HCT116 (cell line): ENCODE measurements at places on chromosomes 7 and 10.

- DNase-seq, result peak; percentile 48
Observed at GRCh38 chr7:7103343-7104313, 78.7 kb upstream of the C1GALT1 start.

- DNase-seq, result no peak
Observed at GRCh38 chr10:117631276-117632145, 89.0 kb downstream of the EMX2 start.

DNA sequence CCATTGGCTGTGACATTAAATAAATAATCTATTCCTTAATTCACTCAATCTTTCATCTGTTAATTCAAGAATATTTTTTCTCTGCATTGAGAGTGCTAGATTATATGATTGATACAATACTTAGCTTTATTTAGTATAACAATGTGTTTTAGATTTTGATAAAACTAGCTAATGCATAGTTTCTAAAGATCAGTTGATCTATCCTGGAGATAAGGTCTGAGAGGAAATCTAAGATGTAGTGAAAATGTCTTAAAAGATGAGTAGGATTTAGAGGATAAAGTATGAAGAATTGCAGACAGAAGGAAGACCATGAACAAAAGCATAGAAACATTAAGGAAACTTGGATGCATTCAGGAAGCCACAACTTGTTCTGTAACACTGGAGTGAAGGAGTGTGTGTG, 110.3 kb downstream of the ETV1 start:
- no peak for DNase-seq

- DNase-seq, result no peak
Observed at GRCh38 chr10:110708776-110709443, 64.8 kb downstream of the RBM20 start.

DNA sequence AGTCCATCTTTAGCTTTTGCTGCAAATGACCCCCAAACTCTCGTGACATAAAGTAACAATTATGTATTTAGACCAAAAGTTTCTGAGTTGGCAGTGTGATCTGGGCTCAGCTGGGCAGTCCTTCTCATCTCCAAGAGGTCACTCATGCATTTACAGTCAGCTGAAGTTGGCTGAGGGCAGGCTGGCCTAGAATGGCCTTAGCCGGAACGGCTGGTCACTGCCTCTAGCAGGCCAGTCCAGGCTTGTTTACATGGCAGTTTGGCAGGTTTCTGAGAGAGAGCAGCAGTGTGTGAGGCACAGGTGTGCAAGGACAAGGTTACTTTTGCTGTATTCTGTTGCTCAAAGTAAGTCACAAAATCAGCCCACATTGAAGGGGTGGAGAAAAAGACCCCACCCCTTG, 200.0 kb upstream of the AGK start:
- no peak for DNase-seq

- DNase-seq, result peak; percentile 88
Observed at GRCh38 chr7:130845581-130846085, 111.6 kb upstream of the KLF14 start.

DNA sequence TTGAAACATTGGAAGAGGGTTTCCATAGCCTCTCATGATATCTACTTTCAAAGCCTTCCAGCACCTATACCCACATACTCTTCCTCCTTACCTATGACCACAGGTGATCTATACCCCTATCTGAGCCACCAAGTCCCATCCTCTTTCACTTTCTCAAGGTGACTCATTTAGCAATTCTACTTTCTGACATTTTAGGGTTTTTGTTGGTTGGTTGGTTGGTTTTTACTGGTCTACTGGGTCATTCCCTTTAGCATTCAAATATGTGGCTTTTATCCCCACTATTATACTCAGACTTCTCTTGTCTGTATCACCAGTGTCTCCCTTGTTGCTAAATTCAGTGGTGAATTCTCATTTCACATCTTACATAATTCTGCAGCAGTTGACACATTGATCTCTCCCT, 130.4 kb upstream of the STEAP4 start:
- DNase-seq, result no peak

- DNase-seq, result no peak
Observed at GRCh38 chr7:136336932-136337331, 359.8 kb upstream of the MTPN start.

DNA sequence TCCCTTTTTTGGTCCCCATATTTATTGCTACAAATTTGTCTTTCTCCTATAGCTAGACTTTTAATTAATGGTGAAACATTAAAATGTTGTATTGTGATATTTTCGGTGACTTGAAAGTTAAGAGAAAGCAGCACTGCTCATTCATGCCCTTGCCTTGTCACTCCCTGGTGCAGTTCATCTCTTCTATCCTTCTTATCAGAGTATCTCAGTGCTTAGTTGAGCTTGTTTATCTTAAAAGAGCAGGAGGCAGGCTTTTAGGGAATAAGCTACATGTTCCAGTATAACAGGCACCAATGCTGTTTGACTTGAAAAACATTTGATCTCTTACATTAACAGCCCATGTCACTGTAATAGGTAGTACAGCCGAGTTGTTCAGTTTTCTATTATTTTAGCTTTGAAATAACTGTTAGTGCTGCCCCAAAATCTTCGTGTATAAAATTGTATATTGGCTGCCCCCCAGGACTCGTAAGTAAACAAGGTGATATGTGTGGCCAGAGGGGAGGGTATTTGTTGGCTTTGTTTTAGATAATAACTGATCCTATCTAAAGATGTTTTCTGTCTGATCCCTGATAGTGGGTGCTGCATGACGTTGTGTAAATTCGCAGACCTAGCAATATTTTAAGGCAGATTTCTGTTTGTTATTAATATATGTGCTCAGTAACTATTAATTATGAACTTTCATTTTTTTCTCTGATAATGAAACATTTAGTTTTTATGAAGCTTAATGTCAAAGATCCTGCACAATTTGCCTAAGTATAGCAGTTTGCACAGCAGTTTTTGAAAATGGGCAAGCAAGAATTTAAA, 96.5 kb downstream of the BTRC start:
- DNase-seq, result no peak

DNA sequence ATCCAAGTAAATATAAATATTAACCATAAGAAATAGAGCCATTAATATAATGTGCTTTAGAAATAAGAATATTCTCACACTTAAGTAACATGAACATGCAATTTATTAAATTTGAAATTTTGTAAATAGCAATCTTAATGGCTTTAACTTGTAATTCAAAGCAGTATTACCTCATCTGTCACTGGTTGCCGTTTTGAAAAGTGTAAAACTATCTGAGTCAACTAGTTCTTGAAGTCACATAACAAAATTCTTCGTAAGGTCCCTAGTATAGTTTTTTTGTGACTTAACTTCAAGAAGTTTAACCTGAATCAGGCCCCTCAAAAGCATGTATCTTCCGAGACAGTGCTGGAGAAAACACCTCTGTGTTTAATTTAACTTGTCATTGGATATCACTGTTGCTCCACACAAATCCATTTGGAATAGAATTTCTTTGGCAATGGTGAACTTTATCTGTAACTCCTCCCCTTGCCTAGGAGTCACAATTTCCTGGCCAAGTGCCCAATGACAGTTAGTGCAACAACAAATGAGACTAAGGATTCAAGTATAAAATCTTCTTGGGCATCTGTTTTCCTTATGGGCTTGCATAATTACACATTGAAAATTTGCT, 47.1 kb downstream of the NT5C2 start:
- DNase-seq, result peak; percentile 51

DNA sequence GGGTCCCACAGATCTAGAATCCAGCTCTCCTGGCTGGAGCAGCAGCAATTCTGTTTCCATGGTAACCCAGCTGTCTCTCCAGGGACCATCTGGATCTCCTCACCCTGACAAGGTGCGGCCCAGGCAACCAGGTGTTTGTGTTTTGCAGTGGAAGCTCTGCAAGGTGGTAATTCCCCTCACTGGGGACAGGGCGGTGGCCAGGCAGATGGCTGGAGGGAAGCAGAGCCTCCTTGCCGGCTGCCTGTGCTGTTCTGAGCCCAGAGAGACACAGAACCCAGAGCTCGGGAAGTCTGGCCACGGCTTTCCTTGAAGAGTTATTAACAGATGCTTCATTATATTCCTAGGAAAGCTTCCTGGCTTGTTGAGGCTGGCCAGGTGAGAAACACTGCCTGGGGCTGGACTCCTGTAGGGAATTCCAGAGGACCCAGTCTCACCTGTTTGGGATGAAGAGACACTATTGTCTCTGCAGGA, 118.2 kb upstream of the PPIF start:
- no peak for DNase-seq

- DNase-seq, result no peak
Observed at GRCh38 chr10:56231436-56231835, 129.6 kb downstream of the ZWINT start.

DNA sequence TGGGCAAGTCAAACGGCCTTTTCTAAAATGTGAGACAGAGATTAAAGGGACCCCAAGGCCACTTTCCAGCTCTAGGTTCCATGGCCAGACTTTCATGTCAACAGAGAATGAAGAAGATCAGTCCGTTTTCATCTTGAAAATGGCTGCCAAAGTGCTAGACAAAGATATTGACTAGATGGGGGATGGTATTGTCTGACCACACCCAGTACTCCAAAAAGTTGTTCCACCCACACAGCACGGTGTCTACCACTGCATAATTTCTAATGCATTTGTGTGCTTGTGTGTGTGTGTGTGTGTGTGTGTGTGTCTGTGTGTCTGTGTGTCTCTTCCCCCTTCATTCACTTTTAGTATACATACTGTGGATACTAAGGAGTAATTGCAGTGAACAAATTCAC, 1.3 kb downstream of the COL1A2 start:
- DNase-seq, result no peak

- no peak for DNase-seq
Observed at GRCh38 chr7:106592282-106593027, 68.5 kb downstream of the CCDC71L start.
